Osteoblast (primary cell): ENCODE measurements at places on chromosomes 7 and 10. TPM values are rescaled to one million over a fixed set of nuclear protein-coding genes. Genes with fewer than 3 reads are reported as not detected.

GRCh38 chr10:123150986-123151736 is 3.0 kb upstream of the BUB3 start:
- peak; percentile 70 for DNase-seq

- no peak for DNase-seq
Observed at GRCh38 chr10:132137111-132138072, 49.4 kb upstream of the DPYSL4 start.

- peak; percentile 99 for DNase-seq
Observed at GRCh38 chr10:79070606-79071395, 2.0 kb downstream of the ZMIZ1 start.

DNA sequence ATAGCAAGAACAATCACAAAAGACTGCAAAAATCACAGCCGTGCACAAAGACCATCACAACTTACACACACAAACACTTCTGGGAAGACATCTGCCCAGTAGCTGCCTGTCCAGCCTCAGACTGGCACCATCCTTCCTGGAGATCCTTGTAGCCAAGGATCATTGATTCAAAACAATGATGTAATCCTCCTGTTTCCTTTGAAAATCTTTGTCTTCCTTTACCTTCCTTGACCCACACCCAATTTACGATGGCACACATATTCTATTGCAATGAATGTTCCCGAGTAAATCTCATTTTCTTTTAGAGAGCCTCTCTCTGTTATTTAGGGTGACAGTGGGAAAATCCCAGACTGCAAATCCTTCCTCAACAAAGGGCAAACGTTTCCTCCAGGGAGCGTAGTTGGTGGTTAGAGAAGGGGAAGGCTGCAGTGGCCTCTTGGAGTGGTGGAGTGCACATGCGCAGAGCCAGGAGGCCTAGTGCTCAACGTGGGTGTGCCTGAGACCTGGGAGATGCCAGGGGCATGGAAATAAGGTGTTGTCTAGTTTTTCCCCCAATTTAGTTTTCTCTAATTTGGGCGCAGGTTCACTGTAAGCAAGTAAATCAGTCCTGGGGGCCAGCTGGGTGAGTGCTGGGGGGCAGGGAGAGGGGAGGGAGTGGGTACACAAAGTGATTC is 3.1 kb upstream of the INPP5A start:
- peak; percentile 65 for DNase-seq

DNA sequence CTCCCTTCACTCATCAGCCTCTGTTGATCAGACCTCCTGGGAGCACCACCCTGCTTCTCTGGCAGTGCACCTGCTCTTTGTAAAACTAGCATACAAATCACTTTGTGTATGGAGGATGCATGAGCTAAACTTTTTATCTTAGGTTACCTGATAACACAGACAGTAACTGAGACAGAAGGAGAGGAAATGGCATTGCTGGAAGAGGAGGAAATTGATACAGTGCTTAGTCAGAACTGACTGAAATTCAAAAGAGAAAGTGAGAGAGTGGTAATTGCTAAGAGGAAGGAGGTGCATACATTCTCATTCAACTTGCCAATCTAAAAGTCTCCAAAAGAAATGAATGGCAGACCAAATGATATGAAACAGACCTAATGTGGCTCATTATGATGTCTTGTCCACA is 1120.7 kb downstream of the GATA3 start:
- no peak for DNase-seq

DNA sequence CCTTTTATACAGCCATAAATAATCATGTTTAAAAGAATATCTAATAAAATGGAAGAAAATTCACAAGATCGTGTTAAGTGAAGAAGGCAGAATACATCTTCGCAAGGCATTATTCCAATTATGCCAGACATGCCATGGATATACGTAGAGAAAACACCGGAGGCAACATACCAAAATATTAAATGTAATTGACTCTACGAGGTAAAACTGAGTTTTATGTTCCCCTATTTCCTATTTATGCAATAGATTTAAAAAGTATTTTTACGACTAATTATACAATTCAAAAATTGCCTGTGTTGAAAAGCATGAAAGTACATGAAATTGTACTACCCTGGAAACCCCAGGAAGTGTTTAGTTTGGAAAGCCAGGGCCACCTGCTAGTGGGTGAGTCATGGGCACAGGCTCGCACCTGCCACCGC is 936 bp upstream of the REPIN1 start:
- peak; percentile 95 for DNase-seq

- no peak for DNase-seq
Observed at GRCh38 chr7:39637963-39638485, 14.7 kb downstream of the RALA start.

Gene FRMPD2
- total RNA-seq = 0.59 TPM in 1 of 2 replicates, not detected in the other

Gene TRPV6
- not detected in 2 replicates for total RNA-seq

Gene WNT8B
- total RNA-seq = not detected in 2 replicates

Gene C1QL3
- not detected in 2 replicates for total RNA-seq
